ENCODE measurements at places on chromosomes 5 and 9.

DNA sequence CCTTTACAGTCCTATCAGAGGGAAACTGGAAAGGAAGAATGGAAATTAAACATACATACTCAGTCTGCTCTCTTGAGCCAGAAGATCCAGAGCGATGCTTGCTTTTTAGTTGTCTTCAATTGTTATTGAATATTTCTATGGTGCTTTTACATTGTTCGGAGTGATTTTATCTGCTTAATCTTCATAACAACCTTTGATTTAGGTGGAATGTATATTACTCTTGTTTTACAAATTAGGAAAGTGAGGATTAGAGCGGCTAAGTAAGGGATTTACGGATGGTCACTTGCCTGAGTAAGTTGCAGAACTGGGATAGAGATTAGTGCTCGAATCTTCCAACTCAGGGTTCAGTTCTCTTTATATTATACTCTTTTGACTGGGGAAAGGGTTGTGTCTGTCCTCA, 69.1 kb downstream of the PBX3 start:
- DNase-seq = no peak

GRCh38 chr5:149802809-149803552, 72.9 kb downstream of the PPARGC1B start:
- DNase-seq = no peak

- no peak for DNase-seq
Observed at GRCh38 chr9:112059966-112060320, 115.2 kb downstream of the SUSD1 start.

DNA sequence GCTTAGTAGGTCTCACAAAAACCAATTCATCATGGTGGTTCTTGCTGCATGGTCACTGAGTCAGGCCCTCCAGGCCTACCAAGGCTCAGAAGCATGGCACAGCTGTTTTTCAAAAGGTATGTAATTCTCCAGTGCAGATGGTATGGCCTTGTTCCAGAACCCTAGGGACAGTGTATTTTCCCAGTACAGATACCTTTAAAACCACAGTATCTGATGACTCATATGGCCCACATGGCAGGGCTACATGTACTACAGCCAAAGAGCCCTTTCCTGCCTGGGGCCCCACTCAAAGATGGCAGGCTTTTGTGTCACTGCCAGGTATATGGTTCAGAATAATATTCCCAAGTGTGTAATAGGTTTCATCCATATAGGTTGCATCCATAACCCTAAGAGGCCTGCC, 16.5 kb downstream of the CSF2 start:
- DNase-seq = no peak

DNA sequence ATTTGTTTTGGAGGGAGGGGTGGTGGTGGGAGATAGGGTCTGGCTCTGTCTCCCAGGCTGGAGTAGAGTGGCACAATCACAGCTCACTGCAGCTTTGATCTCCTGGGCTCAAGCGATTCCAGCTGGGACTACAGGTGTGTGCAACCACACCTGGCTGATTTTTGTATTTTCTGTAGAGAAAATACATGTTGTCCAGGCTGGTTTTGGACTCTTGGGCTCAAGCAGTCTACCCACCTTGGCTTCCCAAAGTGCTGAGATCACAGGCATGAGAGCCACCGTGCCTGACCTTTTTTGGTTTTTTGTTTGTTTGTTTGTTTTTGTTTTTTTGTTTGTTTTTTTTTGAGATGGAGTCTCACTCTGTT, 15.4 kb downstream of the STXBP1 start:
- DNase-seq = no peak

DNA sequence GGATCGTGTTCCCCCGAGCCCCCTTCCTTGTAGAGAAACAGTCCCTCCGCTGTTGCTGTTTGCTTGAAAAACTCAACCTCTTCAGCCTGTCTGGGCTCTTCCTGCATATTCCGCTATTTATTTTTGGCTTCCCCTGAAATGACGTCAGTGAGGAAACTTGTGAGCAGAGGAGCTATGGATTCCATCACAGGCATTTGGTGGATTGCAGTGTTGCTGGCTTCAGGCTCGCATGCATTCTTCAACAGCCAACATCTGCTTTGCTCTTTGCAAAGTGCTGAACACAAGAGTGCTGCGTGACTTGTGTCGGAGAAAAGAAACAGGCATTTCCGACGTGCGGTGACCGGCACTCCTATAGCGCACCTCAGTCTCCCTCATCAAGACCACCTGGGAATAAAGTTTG, 232.7 kb downstream of the RFK start:
- DNase-seq = no peak

- DNase-seq = no peak
Observed at GRCh38 chr5:160466116-160466515, 44.5 kb downstream of the PTTG1 start.

GRCh38 chr9:8074713-8075286, 275.2 kb upstream of the DMAC1 start:
- no peak for DNase-seq

DNA sequence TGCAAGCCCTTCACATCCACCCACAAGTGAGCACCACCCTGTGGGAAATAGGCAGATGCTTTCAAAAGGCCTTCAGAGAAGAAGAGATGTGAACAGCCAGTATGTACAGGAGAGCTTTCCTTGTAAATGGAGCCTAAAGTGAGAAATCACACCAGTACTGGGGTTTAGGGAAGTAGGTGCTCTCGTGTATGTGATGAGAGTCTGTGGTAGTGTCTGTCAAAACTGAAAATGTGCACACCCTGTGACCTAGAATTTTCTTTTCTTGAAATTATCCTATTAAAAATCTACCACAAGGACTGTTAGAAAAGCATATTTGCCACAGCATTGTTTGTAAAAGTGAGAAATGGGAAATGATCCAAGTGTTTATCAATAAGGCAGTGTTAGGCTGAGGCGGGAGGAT, 16.6 kb downstream of the OTULINL start:
- DNase-seq = no peak

DNA sequence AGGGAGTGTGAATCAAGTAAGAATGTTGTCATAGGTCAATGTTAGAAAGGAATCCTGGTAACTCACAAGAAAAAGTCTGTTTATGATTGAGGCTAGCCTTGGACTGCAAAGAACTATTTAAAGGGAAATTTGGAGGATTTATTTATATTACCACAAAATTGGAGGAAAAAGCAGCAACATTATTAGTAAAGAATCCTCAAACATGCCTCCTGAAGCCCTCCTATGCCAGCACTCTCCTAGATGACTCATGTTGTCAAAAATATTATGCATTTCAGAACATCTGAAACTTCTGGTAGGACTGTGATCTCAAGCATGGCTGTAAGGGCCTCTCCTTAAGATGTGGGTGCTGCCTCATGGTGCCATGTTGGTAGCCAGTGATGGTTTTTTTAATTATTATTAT, 628.5 kb downstream of the CHSY3 start:
- DNase-seq = no peak

- DNase-seq = no peak
Observed at GRCh38 chr5:761059-761771, 23.3 kb downstream of the ZDHHC11B start.

DNA sequence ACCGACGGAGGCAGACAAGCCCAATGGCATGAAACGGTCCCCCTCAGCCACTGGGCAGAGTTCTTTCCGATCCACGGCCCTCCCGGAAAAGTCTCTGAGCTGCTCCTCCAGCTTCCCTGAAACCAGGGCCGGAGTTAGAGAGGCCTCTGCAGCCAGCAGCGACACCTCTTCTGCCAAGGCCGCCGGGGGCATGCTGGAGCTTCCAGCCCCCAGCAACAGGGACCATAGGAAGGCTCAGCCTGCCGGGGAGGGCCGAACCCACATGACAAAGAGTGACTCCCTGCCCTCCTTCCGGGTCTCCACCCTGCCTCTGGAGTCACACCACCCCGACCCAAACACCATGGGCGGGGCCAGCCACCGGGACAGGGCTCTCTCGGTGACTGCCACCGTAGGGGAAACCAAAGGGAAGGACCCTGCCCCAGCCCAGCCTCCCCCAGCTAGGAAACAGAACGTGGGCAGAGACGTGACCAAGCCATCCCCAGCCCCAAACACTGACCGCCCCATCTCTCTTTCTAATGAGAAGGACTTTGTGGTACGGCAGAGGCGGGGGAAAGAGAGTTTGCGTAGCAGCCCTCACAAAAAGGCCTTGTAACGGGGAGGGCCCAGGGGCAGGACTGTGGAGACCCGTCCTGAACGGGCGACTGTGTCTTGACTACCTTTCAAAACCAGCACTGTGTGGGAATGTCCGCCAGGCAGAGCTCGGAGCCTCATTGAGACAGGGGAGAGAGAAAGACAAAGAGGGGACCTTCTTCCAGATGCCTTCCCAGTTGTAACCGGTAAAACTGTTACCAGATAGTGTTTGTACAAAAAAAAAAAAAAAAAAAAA, 29.9 kb downstream of the CD180 start:
- no peak for DNase-seq

GRCh38 chr9:80556631-80557030, 984.9 kb downstream of the TLE4 start:
- DNase-seq = no peak

- DNase-seq = no peak
Observed at GRCh38 chr5:149028984-149029383, 33.9 kb downstream of the SH3TC2 start.

GRCh38 chr5:7678030-7678429, 172.9 kb downstream of the CFAP90 start:
- DNase-seq = no peak

- DNase-seq = no peak
Observed at GRCh38 chr9:12735665-12736064, 39.2 kb upstream of the LURAP1L start.

GRCh38 chr9:3436629-3437420, 89.0 kb downstream of the RFX3 start:
- DNase-seq = no peak

DNA sequence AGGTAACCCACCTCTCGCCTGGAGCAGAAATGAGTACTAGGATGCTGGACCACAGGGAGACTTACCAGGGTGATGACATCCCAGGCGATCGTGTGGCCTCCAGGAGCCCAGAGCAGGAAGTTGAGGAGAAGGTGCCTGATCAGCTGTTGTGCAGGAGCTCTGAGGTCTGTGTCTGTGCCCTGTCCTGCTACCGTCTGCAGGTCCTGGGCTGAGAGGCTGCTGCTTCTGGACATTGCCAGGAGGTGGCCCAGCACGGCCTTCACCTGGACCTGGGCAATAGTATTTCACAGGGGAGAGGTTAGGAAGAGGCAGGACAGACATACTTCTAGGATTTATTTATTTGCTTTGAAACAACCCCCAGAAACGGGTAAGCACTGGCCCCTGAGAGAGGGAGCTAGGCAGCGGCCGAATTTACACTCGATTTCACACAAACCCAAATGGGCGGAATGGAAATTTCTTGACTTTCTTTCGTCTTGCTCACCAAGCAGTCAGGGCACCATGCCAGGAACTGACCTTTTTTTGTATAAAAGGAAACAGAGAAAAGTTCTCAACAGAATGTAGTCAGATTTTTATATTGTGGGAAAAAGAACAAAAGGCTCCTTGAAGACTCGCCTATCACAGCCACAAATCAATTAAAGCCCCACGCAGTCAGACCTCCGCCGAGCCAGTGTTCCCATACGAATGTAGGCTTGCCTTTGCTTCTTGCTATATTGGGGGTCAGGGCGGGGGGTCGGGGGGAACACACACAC, 210.3 kb downstream of the FANCC start:
- no peak for DNase-seq

DNA sequence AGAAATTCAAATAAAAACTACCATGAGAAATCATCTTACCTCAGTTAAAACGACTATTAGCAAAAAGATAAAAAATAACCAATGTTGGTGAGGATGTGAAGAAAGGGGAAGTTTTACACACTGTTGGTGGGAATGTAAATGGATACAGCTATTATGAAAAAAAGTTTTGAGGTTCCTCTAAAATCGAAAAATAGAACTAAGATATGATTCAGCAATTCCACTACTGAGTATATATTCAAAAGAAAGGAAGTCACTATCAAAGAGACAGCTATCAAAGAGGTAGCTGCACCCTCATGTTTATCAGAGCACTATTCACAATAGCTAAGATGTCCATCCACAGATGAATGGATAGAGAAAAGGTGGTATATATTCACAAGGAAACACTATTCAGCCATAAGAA, 1888.4 kb downstream of the MAT2B start:
- DNase-seq = no peak

- no peak for DNase-seq
Observed at GRCh38 chr5:95920822-95921221, 40.8 kb downstream of the ELL2 start.

- DNase-seq = no peak
Observed at GRCh38 chr9:83065233-83065632, 2.3 kb upstream of the RASEF start.

- no peak for DNase-seq
Observed at GRCh38 chr9:99140685-99141314, 35.9 kb downstream of the TGFBR1 start.

- DNase-seq = no peak
Observed at GRCh38 chr9:133239533-133240090, 30.6 kb upstream of the OBP2B start.

DNA sequence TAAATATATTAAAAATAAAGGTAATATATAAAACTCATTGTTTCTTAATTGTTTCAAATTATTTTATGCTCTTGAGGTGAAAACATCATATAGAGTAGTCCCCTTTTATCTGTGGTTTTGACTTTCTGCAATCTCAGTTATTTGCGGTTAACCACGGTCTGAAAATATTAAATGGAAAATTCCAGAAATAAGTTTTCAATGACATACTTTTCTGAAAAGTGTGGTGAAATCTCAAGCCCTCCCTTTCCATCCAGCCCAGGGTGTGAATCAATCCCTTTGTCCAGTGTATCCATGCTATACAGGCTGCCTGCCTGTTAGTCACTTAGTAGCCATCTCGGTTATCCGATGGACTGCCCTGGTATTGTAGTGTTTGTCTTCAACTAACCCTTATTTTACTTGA, 546.7 kb upstream of the DMAC1 start:
- no peak for DNase-seq

DNA sequence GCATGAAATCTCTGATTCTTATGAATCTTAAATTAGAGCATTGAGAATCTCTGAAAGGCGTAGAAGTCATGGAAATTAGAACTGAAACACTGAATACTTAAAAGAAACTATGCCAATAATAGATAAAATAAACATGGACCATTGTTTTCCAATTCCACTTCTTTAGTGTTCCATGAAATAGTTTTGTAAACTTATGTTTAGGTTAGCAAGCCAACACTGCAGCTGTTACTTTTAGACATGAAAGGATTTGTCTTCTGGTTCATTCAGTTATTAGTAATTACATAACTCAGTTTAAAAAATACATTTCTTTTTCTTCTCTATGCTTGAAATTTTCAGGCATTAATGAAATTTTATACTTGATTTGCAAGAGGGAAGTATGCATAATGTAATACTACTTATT, 733.4 kb upstream of the NUDT12 start:
- DNase-seq = no peak

- DNase-seq = no peak
Observed at GRCh38 chr9:131630205-131630831, 85.0 kb downstream of the PRRT1B start.

- no peak for DNase-seq
Observed at GRCh38 chr9:14029806-14030374, 284.1 kb downstream of the NFIB start.

- no peak for DNase-seq
Observed at GRCh38 chr5:58759745-58760144, 176.9 kb downstream of the RAB3C start.
